ENCODE measurements at places on chromosomes 6 and 20.

DNA sequence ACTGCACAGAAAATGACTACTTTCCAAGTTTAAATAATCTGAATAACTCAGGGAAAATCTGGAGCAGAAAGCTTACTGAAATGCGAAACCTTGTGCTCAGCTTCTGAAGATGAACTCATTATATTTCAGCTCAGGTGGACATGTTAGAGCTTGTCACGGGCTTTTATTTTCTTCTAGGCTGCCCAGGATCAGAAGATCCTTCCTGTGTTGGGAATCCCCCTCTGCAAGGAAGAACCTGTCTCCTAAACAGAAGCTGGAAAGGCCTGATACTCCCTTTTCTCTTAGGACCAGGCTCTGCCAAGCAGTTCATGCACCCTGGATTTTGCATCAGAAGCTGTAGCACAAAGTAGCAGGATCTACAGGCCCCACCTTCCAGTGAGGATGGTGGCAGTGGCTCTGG, 5.1 kb upstream of the SLC2A12 start:
- no peak for DNase-seq

- DNase-seq, result no peak
Observed at GRCh38 chr6:63862486-63863198, 227.0 kb downstream of the PHF3 start.

GRCh38 chr6:170221052-170221752, 69.7 kb downstream of the DLL1 start:
- no peak for DNase-seq

DNA sequence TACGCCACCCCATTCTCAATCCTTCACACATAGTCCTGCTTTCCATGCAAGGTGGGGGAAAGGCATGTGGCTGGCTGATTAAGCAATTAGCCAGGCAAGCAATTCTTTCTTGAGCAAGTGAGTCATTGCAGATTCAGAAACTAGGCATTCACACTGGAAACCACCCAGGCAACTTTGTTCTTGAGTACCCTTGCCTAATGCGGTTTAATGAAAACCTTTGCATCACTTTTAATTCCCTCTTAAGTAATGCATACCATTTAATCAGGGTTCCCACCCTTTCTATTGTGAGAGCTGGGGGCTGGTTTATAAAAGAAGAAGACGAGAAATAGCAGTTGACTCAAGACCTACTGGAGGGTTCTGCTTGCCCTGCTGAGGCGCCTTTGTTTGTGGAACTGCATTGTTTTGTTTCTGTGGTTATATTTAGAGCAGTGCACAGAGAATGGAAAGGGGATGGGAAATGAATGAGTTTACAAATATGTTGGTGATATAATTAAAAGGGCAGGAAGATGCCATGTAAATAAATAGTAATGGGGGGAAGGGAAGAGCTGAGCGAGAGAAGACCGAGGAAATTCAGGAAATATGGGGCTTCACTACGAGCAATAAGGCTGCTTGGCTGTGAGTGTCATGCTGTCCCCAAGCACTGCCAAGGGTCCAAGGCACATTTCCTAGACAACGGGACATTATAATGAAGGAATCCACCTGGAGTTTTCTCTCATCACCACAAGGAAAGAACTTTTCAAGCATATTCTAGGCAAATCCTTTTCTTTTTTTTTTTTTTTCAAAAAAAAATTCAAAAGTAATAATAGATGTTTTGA, 48.8 kb upstream of the TSHZ2 start:
- no peak for DNase-seq

GRCh38 chr6:157263146-157263545, 60.2 kb downstream of the TMEM242 start:
- no peak for DNase-seq

GRCh38 chr6:6546318-6547109, 42.0 kb upstream of the LY86 start:
- DNase-seq, result peak; percentile 18

- DNase-seq, result no peak
Observed at GRCh38 chr6:121816906-121817540, 381.6 kb downstream of the GJA1 start.

GRCh38 chr6:158408552-158409130, 96.4 kb downstream of the TULP4 start:
- no peak for DNase-seq

- no peak for DNase-seq
Observed at GRCh38 chr6:20929283-20929682, 395.0 kb downstream of the CDKAL1 start.

- no peak for DNase-seq
Observed at GRCh38 chr6:149965194-149966020, 1.7 kb downstream of the ULBP1 start.

DNA sequence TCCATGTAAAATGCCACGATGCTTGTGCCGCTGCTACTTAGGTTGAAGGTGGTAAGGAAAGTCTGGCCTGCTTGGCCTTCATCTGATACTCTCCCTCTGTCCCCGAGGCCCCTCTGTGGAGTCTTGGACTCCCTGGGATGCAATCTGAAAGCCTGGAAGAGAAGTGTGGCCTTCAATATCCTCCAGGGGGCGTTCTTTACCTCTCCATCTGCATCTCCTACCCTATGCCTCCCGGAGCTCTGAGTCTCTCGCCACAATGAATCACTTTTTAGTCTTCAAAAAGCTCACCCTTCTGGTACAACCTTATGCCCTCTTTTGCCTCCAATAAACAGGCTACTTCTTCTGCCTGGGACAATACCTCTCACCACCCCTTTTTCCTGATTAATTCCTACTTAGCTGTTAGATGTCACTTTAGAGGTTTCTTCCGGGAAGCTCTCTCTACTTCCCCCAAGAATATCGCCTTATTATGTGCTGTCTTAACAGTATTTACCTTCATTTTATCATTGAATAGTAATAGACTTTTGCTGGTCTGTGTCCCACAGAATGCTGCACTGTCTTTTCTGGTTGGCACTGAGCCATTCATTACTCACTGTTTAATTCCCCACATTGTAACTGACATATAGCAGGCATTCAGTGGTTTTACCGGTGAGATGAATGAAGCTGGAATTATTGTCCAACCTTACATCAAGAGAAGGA, 13.9 kb upstream of the ATG5 start:
- no peak for DNase-seq

DNA sequence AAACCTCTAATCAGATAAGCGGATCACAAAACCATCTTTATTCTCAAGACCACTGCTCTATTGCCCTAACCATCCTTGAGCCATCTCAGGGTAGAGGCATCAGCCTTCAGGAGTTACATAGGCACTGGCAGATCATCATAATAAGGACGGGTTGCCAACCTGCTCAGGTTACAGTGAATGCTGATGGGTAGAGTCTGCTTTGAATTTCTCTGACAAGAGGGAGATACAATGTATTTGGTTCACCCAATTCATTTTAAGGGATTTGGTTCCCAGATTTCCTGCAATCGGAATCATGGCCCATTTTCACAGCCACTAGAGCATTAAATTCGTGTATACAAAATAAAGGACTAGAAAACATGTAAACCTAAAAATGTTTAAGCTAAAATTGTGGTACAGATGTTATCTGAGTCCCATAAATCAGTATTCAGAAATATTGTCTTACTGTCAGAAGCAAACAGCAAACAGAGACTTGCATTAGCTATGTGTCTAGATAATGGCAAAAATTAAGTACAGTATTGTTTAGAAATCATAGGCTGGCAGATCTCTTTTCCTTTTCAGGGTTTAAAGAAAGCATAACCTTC, 41.9 kb upstream of the TMEM170B start:
- DNase-seq, result no peak

DNA sequence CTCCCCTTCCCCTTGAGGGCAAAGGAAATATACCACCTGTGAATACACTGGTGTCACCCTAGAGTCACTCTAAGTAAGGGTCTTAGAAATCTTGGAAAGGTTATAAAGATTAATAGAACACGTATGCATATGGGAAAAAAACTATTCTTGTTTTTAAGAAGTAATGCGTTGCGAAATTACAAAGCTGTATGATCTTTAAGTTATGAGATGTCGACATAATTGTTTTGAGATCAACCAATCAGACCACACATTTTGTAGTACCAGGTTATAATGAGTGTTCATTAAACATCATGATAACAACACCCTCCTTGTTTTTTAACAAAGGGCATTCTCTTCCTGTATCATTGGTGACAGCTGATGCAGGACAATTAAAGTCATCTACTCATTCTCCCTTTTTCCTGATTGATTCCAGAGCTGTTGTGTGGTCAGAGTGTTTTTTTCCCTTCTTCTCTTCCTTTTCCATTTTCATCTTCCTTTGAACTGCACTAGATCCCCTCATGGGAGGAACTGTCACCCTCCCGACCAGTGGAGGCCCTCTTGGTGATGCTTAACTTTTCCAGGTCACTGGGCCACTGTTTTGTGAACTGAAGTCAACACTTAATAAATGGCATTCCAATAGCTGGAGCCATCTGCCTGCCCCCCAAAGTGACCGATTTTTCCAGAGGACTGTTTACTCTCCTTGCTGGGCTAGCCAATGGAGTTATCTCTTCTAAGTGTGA, 37.0 kb downstream of the PRDM1 start:
- no peak for DNase-seq

- no peak for DNase-seq
Observed at GRCh38 chr6:13725570-13725969, 13.9 kb upstream of the RANBP9 start.

DNA sequence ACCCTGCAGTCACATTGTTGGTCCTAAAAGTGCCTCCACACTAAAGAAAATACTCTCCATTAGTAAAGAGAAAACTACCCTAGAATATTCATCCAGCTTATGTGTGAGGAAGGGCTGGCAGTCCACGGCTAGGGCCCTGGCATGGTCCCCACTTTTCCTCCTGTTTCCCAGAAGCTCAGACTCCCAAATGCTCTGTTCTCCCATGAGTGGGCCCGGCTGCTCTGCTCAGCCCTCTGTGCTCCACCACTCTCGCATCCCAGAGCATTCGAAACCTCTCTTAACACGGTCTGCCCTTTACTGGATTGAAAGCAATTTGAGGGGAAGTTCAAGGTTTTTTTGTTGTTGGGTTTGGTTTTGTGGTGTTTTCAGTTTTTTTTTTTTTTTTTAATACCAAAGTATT, 61.8 kb downstream of the APCDD1L start:
- DNase-seq, result no peak

Data from naive thymus-derived CD8-positive, alpha-beta T cell (primary cell).